CD4-positive, alpha-beta T cell treated with Interleukin-6 at 100 ng/mL for 8 hours (primary cell): ENCODE measurements at places on chromosomes 13 and 19.

DNA sequence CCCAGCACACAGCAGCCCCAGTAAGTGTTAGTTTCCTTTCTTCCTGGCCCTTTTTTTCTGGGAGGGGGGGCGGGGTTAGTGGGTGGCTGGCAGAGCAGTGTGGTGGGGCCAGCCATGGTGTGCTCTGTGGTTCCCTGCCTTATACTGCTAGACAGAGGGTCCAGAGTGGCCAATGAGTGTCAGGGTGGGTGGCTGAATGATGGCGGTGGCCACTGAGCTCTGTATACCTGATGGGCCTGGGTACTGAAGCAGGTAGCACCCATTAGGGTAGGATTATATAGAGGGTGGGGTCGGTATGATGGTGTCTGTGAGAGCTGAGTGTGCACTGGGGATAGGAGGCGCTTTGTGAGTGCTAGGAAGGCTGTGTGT is 13.8 kb downstream of the CIC start:
- DNase-seq: no peak

- no peak for DNase-seq
Observed at GRCh38 chr13:71727662-71728061, 139.3 kb downstream of the DACH1 start.

DNA sequence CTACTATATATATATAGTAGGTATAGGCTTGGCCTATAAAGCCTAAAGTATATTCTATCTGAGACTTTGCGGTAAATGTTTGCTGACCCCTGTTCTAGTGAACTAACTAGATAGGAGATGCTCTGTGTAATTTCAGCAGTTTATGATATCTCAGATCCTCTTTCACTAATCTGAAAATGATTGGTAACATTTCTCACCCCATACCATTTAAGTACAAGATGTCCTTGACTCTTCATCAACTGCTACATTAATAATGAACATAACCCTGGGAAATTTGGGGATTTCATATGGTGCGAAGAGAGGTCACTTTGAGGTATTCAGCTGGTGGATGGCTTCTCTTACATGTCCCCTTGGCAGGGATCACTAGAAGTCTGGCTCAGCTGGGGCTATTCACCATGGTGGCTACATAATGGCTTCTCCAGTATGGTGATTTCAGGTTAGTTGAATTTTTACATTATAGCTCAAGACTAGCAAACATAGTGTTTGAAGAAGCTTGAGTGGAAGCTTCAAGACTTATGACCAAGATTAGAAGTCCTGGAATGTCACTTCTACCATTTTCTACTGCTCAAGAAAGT is 103.6 kb upstream of the MYCBP2 start:
- DNase-seq: no peak

DNA sequence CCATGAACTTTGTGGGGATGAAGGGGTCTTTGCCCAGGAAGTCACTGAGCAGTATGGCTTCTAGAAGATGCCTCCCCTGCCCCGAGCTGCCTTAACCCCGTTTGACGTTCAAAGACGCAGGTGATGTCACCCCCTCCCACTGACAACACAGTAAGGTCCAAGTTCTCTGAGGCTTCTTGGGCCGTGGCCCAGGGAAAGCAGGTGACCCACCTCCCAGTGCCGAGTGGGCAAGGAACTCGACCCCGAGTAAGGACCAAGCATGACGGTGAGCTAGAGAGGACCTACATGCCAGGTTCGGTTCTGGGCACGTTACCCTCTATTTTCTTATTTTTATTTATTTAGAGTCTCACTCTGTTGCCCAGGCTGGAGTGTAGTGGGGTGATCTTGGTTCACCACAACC is 81.3 kb downstream of the SLC6A16 start:
- no peak for DNase-seq

DNA sequence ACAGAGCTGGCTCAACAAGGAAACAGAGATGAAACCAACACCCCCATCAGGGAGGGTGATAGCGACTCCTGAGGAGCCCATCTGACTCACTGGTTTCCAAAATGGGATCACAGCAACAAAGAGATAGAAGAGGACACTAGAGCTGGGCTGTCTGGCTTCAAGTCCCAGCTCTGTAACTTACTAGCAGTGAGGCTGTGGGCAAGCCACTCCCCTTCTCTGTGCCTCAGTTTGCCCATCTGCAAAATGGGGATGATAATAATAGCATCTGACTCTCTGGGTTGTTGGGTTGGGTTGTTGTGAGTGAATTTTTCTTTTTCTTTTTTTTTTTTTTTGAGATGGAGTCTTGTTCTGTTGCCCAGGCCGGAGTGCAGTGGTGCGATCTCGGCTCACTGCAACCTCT is 14.3 kb downstream of the IGSF23 start:
- no peak for DNase-seq
